ENCODE measurements at places on chromosomes 1 and 21. TPM values are rescaled to one million over a fixed set of nuclear protein-coding genes. Genes with fewer than 3 reads are reported as not detected.

GRCh38 chr1:109272021-109272799 is 10.7 kb downstream of the PSRC1 start:
- DNase-seq = no peak
- peak overlapping the region; percentile 78 for H3K27ac ChIP-seq
- no peaks in the 10 kb centered on the region for H3K27me3 ChIP-seq
- peaks cover 48% of the 10 kb centered on the region for H3K4me1 ChIP-seq
- no peak overlapping the region for H3K4me3 ChIP-seq

DNA sequence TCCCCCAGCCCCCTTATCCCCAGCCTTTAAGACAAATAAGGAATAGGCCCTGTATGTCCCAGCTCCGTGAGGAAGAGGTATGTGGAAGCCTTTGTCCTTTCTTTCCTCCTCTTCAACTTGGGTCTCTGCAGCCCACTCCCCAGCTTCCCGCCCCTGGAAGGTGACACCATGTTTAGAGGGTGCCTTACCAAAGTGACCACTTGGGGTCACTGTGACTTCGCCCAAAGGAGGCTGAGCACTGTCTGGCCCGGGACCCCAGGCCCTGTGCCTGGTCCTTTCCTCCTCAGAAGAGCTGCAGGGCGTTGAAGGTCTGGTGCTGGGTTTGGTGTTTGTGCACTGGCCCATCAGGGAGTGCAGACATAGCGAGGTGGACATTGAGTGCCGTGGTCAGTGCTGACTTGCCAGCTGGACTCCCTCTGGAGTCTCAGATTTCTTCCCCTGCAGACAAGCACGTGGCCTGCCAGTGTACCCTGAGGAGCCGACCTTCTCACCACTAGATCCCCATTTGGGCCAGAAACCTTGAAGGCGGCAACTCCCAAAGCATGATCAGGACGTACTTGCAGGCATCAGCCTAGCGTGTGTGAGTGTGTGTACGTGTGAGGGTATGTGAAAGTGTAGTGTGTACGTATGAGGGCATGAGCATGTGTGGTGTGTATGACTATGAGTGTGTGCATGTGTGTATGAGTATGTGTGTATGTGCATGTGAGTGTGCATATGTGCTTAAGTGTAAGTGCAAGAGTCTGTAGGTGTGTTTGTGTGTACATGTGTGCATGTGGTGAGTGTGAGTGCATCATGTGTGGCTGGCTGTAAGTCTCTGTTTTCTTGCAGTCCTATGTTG is 181.4 kb upstream of the KIAA0040 start:
- H3K4me3 ChIP-seq = no peak overlapping the region
- H3K27me3 ChIP-seq = peaks cover 16% of the 10 kb centered on the region
- 0 out of 2 replicates have a peak, but pooled peaks cover 6% of the 10 kb centered on the region for H3K4me1 ChIP-seq

DNA sequence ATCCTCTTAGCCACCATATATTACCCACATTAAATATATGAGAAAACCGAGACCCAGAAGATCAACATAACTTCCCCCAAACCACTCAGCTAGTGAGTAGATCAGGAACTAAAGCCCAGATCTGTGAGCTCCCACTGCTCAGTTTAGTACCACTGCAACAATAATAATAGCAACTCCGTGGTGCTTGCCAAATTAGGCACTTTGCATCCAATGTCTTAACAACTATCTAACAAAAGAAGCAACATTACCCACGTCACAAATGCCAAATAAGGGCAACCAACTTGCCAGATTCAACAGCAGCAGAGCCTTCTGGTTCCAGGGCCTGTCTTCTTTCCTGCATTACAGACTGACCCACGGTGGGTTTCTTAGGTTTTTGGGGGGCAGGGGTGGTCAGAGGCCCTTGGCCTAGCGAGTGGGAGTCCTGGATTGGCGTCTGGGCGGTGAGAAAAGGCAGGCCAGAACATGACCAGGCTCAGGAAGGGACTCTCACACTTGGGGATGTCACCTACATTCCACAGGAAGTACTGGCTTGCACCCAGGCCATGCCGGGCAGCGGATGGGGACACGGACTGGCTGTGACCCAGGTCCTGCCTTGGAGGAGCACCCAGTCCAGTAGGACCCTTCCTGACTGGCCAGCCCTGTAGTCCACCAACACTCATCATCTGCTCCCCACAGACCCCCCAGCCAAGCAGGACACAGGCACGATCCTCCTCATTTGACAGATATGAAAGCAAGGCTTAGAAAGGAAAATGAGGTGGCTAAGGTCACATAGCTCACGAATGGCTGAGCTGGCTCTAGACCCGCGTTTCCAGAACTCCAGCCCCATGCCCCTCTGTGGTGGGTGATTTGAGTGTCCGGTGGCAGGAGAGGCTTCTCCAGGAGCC is 4.6 kb downstream of the HCRTR1 start:
- no peak overlapping the region for H3K27ac ChIP-seq
- DNase-seq = no peak
- no peaks in the 10 kb centered on the region for H3K36me3 ChIP-seq

DNM3 gene
- 1.7 TPM for total RNA-seq

WNT9A gene
- 42.2 TPM for total RNA-seq

Measured in PC-9 (cell line).